ENCODE measurements at places on chromosomes 12 and 14.
A peak's percentile ranks its signal among the peaks of the same experiment; 100 is the strongest.

- no peak for DNase-seq
These were observed at the start of gene PTMS for GRCh38 chr12:6765634-6766581. PTMS (plus strand) TSS chr12:6766363; CDS start chr12:6766706, 343 bp downstream.

- DNase-seq = no peak
These were observed 683.9 kb upstream of the TMEM132C start for GRCh38 chr12:127583041-127583440.

DNA sequence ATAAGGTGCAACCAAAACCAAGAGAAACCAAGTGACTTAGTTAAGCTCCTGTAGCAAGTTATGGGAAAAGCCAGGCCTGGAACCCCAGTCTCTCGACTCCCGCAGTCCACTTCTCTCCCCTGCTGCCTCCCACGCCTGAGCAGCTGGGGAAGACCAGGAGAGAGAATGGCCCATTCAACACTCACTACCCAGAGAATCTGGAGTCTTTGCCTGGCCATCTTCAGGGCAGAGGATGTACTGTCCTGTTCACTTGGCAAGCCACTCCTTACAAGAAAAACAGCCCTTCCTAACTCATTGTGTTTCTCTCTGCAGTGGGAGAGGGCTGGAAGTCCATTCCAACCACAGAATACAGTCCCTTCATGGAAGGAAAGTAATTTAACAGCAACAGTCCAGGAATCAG, 1.8 kb downstream of the PITPNM2 start:
- no peak for DNase-seq

DNA sequence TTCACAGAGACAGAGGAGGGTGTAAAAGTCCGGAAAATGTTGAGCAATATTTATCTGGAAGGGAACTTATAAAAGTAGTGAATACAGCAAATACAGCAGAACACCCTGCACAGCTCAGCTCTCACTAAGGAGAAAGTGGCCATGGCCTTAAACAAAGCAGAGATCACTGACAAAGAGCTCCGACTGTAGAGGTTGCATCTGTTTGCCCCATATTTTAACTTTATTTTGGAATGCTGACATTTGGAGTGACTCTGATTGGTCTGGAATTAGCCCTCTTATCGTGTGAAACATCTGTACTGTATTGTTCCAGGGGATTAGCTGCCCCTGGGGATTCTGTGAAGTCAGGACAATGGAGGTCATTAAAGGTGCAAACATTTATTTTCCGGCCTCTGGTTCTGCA, 1275.7 kb upstream of the FLRT2 start:
- DNase-seq = no peak

GRCh38 chr14:90717916-90718315, 98.3 kb downstream of the TTC7B start:
- DNase-seq = no peak

GRCh38 chr12:22310709-22311108, 23.8 kb downstream of the ST8SIA1 start:
- DNase-seq = no peak

DNA sequence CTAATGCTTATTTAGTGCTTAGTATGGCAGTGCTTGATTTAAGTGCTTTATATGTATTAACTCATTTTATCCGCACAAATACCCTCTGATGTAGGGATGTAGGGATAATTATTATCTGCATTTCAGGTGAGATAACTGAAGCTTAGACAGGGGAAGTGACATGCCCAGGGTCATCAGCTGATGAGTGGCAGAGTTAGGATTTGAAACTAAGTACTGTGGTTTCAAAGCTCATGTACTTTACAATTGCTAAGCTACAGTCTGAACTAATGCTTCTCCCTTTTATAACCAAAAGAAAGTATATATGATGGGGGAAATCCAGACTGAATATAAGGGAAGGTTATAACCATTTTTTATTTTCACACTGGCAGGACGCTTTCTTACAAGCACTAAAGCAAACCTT, 229.6 kb upstream of the NAV3 start:
- DNase-seq = no peak

- DNase-seq = no peak
These were observed 15.0 kb upstream of the CACNA2D4 start for GRCh38 chr12:1933342-1934051.

DNA sequence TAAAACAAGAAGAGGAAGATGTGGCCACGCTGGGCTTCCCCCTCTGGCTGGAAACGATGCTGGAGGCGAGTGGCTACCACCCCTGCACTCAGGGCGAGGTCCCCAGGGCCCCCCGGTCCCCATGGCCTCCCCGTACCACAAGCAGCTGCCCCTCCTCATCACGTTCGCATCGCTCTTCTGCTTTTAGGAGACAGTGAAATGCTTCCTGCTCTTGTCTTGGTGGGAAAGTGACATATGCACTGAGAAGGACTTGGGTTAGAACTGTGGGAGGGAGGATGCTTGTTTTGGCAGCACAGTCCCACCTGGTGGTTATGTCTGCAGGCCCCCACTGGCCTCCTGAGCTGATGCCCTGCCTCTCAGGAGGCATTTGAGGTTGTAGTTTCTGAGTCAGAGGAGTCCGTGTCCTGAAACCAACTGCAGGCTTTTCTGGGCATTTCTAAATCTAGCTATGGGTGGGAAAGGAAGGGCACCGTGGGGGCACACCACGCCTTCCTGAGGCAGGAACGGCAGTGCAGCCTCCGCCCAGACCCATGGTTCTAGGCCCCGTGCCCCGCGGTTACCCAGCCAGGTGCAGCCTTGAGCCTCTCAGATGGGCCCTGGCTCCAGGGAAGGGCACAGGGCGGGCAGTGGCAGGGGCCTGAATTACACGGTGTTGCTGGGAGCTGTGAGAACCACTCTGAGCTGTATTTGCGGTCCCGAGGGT, 139.3 kb downstream of the ADGRD1 start:
- peak; percentile 87 for DNase-seq
